ENCODE measurements at places on chromosomes 13 and 19.

GRCh38 chr13:111210544-111211469, 95.7 kb downstream of the ARHGEF7 start:
- DNase-seq, result no peak

DNA sequence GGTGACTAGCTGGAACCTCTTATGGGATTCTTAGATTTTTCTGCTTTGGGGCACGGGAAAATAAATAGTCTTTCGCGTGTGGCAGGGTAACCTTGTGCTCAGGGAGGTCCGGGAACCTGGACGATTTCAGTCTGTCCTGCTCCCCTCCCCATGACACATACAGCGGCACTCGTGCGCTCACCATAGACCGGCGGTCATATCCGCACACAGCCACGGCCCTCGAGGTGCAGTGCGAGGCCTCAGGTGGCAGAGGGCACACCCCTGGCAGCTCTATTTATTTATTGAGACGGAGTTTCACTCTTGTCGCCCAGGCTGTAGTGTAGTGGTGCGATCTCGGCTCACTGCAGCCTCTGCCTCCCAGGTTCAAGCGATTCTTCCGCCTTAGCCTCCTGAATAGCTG, 3.0 kb downstream of the ONECUT3 start:
- DNase-seq, result no peak

- no peak for DNase-seq
Observed at GRCh38 chr13:105982219-105982930, 553.1 kb downstream of the EFNB2 start.

- DNase-seq, result no peak
Observed at GRCh38 chr13:30340331-30341250, 33.2 kb upstream of the KATNAL1 start.
